ENCODE measurements at places on chromosomes 16 and 17.

- DNase-seq, result no peak
Measured at GRCh38 chr17:63631626-63632025, 9.4 kb downstream of the MAP3K3 start.

- DNase-seq, result no peak
Measured at GRCh38 chr16:23362460-23363317, 60.6 kb downstream of the SCNN1B start.

DNA sequence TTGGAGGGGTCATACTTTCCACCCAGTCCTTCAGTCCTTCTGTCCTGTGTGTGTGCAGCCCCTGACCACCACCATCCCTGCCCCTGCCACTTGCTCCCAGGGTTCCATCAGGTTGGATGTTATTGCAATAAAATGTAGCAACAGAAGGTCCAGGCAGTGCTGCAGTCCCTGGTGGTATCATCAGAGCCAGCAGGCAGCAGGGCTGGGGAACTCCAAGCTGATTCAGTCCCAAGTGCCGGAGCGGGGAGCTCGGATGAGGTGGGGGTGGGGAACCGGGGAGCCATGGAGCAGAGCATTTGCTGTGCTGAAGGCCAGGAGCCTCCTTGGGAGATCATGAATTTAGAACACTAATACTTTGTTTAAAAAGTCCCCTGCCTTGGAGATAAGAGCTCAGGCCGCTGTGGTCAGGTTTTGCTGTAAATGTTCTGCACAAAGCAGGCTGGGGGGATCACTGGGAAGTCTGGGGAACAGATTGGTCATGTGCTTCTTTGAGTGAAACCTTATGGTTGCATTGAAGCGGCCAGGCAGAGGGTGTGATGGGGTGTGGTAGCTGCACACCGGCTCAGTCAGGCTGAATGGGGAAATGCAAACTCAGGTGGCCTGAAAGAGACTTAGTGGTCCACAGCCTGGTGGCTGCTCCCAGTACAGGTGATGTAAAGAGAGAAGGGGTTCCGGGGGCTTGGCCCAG lies 225.9 kb downstream of the SEC14L1 start:
- no peak for DNase-seq

DNA sequence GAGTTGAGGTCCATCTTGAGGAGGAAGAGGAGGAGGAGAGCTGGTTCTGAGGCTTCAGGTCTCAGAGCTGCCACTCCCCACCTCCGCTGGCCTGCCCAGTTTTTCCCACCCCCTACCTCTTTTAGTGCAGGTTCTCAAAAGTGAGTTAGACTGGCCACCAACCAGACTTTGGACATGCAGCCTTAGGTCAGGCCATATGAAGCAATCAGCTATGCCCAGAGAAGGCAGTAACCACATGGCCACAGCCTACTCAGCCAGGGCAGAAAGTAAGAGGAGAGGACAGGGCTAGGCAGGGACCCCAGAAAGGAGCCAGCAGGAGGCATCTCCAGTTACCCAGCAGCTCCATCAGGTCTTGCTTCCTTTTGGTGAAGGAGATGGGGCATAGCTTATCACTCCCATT lies 9.0 kb downstream of the MYO15A start:
- no peak for DNase-seq

DNA sequence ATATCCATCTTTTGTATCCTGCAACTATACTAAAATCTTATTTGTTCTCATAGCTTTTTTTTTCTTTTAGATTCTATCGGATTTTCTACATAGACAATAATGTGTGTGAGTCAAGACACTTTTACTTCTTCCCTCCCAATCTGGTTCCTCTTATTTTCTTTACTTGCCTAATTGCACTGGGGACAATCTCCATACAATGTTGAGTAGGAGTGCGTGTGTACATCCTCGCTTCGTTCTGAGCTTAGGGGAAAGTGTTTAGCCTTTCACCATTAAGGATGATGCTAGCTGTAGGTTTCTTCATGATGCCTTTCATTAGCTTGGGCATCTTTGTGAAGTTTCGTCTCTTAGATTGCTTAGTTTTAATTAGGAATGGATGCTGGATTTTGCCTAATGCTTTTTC lies 2.9 kb downstream of the SPATA32 start:
- no peak for DNase-seq

DNA sequence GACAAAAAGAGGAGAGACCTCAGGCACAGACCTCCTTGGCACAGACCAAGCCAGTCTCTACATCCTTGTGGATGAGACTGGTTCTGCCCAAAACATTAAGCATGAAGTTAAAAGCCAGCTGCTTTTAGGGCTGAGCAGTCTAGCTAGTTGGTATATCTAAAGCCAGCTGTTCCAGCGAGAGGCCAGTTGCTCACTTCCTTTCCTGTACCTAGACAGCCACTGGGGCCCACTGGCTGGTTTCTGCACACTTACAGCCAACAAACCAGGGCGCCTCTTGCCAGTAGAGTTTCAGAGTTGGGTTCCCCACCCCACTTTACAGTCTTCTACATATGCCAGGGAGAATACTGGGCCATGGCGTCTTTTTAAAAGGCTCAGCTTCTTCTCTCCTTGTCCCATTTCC lies 242.4 kb downstream of the ZFHX3 start:
- DNase-seq, result no peak

DNA sequence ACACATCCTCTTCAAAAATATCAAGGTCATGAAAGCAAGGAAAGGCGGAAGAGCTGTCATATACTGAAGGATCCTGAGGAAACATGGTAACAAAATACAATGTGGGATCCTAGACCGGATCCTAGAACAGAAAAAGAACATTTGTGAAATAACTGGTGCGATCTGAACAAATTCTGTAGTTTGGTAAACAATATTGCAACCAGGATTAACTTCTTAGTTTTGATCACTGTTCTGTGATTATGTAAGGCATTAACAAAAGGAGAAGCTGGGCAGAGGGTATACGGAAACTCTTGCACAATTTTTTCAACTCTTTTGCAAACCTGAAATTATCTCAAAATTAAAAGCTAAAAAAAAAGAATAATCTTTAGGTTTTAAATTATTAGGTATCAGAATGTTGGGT lies 109.7 kb downstream of the TRIM37 start:
- no peak for DNase-seq
